Right renal pelvis (tissue), 4 donors: ENCODE measurements at places on chromosomes 5 and 9.

DNA sequence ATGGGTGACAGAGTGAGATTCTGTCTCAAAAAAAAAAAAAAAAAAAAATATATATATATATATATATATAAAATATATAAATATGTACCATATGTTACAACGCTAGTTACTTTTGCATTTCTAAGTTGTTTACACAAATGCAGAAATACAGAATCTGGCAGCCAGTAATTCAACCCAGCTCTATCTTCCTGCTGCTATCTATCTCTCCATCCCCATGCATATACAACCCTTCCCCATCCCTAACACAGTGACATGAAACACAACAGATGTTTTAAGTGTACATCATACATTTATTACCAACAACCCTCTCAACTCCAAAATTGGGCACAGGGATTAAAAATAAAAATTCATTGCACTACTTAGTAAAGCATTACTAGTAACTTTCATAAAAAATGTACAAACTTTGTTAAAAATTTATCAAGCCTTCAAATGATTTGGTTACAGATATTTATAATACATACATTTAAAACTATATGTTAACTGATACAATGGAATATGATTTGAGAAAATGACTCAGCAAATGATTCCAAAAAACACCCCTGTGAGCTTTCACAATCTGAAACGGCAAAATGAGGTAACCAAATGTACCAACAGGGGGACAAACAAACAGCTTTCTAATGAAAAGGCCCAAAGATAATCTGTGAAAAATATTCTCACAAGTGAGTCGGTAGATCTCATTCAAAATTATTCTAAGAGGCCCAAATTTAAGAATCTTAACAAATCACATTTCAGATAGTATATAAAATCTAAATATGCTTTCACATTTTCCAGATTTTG is 63.8 kb downstream of the RNF38 start:
- no peak for DNase-seq

- no peak for DNase-seq
Observed at GRCh38 chr9:89207026-89207425, 28.4 kb upstream of the SHC3 start.

GRCh38 chr9:14584571-14584970 is 108.7 kb downstream of the ZDHHC21 start:
- DNase-seq, result no peak

DNA sequence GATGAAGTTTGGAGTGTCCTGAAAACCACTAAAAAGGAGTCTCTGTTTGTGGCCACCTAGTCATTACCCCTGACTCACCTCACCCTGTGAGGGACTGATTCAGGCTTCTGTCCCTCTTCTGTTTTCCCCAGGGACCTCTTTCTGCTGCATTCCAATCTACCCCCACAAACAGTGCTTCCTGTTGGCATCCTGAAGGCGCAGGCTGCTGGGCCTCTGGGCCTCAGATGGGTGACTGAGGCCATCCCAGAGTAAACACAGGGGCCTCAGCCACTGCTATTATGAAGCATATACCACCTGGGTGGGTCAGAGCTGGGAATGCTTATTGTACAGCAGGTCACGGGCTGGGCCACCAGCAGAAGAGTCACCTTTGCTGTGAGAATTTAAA is 20.0 kb downstream of the MORN5 start:
- no peak for DNase-seq

- no peak for DNase-seq
Observed at GRCh38 chr9:121298689-121299466, 30.9 kb downstream of the GSN start.

DNA sequence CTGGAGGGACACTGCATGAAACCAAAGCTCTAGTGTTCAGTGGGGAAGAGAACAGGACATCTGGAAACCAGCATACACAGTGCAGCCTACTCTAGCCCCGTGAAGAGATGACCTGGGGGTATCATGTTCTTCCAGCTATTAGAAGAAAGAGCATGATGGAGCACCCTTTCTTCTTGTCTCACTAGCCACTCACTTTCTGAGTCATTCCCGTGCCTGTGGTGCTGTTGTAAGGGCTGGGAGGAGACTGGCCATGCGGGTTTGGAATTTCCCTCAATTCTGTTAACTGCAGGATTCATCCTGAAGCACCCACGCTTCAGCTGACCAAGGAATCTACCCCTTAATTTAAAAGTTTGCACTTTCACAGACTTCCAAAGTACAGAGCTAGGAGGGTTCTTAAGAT is 137.0 kb downstream of the COL23A1 start:
- no peak for DNase-seq

- DNase-seq, result no peak
Observed at GRCh38 chr9:122008559-122008958, 84.5 kb downstream of the TTLL11 start.

DNA sequence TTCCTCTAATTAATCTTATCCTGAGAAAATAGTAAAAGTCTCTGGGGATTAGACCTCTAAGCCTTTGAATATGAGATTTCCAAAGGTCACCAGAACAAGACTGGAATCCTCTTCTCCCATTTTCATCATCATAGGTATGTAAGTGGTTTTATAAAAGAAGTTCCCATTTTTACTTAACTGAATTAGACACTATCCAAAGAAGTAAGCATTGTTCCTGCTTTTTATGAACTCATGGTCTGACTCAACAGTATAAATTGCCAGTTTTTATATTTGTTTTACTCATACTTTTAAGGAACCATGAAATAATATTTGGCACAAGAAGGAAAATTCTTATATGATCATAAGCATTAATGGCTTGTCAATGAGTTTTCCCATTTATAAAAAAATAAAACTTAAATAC is 167.1 kb upstream of the ADRA1B start:
- DNase-seq, result no peak

- DNase-seq, result no peak
Observed at GRCh38 chr9:70532716-70533115, 118.3 kb upstream of the KLF9 start.

GRCh38 chr5:93620487-93621326 is 37.7 kb downstream of the NR2F1 start:
- DNase-seq, result no peak

GRCh38 chr5:74415695-74416102 is 224.8 kb downstream of the ENC1 start:
- DNase-seq, result no peak

GRCh38 chr5:173341961-173342430 is 13.8 kb upstream of the STC2 start:
- no peak for DNase-seq
